ENCODE measurements at places on chromosomes 2 and 18.

DNA sequence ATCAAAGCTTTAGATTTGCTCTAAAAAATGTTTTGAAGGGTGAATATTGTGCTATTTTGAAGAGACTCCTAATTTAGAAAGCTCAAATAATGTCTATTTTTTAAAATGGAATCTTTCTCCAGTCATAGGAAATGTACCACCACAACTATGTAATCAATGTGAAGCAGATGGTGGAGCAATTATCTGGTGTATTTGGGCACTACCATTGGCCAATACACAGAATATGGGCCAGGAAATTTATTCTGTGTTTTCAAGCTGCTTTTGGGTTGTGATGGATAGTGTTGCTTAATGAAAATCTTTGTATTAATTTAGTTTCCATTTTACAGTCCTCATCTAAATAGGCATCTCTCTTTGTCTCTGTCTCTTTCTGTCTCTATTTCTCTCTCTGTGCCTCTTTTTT, 17.1 kb upstream of the VWC2L start:
- DNase-seq: no peak

- peak; percentile 95 for DNase-seq
These were observed 45.0 kb downstream of the SDC1 start for GRCh38 chr2:20179755-20180594.

GRCh38 chr2:32168513-32168912, 2.8 kb downstream of the SLC30A6 start:
- peak; percentile 27 for DNase-seq

DNA sequence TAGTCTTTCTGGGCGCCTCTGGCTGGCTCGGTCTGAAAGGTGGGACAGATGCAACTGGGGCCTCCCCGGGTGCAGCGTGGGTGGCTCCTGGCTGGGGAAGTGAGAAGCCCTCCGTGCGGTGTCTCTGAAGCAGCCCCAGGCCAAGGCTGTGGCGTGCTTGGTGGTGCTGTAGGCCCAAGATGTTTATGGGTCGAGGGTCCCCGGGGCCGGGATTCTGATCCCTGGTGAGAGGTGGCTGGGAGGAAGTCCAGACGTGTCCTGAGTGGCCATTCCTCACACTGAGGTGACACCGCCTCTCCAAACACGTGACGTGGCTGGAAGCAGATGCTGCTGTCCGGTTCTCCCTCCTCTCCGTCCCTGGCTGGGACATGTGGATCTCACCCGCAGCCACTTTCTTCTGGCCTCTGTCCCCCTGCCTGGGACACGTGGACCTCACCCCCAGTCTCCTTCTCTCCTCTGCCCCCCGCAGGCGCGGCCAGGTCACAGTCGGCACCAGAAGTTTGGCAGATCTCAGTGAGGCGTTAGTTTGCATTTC, 12.6 kb downstream of the RTP5 start:
- peak; percentile 30 for DNase-seq

- DNase-seq: no peak
These were observed 370.0 kb upstream of the SPRED2 start for GRCh38 chr2:65802298-65802942.

DNA sequence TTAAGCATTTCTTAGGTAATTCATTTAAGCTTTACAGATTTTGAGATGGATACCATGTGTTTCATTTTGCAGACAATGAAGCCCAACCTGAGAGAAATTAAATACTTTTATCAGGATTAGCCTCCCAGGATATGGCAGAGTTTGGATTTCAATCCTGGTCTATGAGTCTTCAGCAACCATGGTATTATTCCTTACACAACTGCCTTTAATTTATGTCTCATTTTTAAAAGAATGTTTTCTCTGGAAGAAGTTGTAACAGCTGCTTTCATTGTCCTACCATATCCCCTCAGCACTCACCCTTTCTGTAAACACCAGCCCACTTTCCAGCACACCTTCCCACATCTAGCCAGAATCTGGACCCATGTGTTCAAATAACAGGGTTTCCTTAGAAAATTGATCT, 863.7 kb upstream of the VRK2 start:
- DNase-seq: no peak

DNA sequence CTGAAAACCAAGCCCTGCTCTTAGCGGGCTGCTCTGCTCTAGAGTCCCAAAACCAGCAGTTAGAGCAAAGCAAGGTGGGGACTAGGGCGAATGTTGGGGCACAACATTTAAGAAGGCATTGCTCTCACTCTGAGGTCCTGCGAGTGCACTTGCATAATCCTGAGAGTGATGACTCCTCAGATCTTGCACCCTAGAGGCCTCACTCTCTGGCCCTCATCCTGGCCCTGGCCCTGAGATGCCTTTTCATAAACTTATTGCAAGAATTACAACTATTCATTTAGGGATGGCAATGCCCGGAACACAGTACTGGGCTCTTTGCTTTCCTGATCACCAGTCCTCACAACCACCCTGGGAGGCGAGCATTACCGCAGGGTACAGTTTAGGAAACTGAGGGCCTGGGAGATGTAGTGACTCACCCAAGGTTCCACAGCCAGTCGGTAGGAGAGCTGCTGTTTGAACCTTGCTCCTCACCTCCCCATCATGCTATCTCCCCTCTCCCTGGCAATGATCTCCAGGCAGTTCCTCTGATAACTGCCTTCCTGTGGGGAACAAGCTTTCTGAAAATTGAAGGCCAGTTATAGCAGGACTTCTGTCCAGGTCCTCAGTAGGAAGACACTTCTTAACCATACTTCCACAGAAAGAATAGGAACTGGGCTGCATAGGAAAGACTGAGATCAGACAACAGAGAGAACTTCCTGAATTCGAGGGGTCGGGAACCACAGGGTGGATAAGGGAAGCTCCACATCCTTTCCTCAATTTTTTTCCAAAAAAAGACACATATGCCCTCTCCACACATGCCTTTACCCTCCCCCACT, 91.3 kb downstream of the TNS1 start:
- no peak for DNase-seq

- no peak for DNase-seq
These were observed 1322.1 kb upstream of the ZEB2 start for GRCh38 chr2:145841973-145842372.
